ENCODE measurements at places on chromosomes 13 and 19. TPM values are rescaled to one million over a fixed set of nuclear protein-coding genes. Genes with fewer than 3 reads are reported as not detected.

- H3K36me3 ChIP-seq, result no peaks in the 10 kb centered on the region
- no peak overlapping the region for H3K27ac ChIP-seq
- no peak overlapping the region for H3K4me3 ChIP-seq
Observed at GRCh38 chr19:5202553-5202952, 138.1 kb downstream of the PTPRS start.

- DNase-seq, result no peak
- H3K4me3 ChIP-seq, result no peak overlapping the region
- no peak overlapping the region for H3K27ac ChIP-seq
- H3K4me1 ChIP-seq, result no peaks in the 10 kb centered on the region
- H3K36me3 ChIP-seq, result no peaks in the 10 kb centered on the region
Observed at GRCh38 chr13:26518451-26518959, 39.0 kb upstream of the WASF3 start.

GRCh38 chr13:75736173-75736572 lies 100.0 kb downstream of the LMO7 start:
- no peaks in the 10 kb centered on the region for H3K27me3 ChIP-seq
- H3K27ac ChIP-seq, result no peak overlapping the region
- no peak for DNase-seq
- no peaks in the 10 kb centered on the region for H3K36me3 ChIP-seq
- no peak overlapping the region for H3K4me3 ChIP-seq
- no peaks in the 10 kb centered on the region for H3K4me1 ChIP-seq

GRCh38 chr19:41991025-41991424 lies 3.0 kb downstream of the ATP1A3 start:
- no peak overlapping the region for H3K4me3 ChIP-seq
- no peak for DNase-seq
- no peaks in the 10 kb centered on the region for H3K4me1 ChIP-seq
- H3K36me3 ChIP-seq, result no peaks in the 10 kb centered on the region
- no peaks in the 10 kb centered on the region for H3K27me3 ChIP-seq

DNA sequence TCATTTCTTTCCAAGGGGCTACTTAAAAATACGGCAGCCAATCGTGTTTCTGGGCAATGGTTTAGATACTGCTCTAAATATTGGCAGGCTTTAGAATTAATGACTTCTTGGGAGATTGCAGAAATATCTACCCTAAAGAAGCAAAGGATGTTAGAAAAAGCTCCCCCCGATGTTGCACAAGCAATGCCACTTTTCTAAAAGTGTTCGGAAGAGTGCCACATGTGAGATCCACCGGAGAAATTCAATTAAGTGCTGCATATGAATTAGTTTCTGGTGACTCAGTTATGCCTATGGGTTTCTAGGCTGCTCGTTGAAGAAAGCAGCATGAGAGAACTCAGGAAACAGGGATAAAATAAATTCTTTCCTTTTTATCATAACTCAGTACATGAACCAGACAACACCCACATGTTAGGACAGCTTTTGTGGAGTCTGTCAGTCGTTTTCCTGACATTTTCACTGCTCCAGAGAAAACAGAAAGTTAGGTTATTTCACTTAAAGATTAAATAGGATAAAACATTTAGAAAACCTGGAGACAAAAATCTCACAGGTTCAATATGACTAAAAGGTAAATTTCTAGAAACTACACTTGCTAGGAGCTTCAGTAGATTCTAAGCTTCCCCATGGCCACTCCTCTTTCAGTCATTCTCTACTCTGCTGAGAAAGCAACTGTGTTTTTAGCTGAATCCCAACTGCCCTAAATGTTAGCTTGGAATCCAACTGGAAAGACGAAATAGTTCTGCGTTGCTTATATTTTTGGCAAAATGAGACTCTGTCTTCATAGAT lies 244.7 kb downstream of the DCLK1 start:
- no peak for DNase-seq
- H3K4me1 ChIP-seq, result no peaks in the 10 kb centered on the region
- H3K27ac ChIP-seq, result no peak overlapping the region
- no peak overlapping the region for H3K4me3 ChIP-seq
- no peaks in the 10 kb centered on the region for H3K36me3 ChIP-seq
- no peaks in the 10 kb centered on the region for H3K27me3 ChIP-seq

DNA sequence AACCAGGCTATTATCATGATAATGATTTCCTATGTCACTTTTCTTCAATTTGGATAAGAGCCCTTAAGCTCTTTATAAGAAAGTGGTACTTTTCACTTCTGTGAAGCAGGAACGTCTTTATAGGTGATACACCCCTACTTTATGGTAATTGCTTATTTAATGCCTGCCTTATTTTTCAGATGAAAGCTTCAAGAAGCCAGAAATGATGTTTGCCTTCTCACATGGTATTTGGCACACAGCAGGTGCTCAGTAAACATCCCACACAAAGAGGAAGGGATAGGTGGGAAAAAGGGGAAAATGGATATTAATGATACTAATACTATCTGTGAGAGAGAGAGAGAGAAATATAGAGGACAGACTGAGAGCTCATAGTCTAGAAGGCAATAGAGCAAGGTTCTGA lies 29.0 kb upstream of the WASF3 start:
- H3K4me3 ChIP-seq, result no peak overlapping the region
- no peaks in the 10 kb centered on the region for H3K36me3 ChIP-seq
- H3K4me1 ChIP-seq, result no peaks in the 10 kb centered on the region
- H3K27ac ChIP-seq, result no peak overlapping the region
- no peak for DNase-seq

DNA sequence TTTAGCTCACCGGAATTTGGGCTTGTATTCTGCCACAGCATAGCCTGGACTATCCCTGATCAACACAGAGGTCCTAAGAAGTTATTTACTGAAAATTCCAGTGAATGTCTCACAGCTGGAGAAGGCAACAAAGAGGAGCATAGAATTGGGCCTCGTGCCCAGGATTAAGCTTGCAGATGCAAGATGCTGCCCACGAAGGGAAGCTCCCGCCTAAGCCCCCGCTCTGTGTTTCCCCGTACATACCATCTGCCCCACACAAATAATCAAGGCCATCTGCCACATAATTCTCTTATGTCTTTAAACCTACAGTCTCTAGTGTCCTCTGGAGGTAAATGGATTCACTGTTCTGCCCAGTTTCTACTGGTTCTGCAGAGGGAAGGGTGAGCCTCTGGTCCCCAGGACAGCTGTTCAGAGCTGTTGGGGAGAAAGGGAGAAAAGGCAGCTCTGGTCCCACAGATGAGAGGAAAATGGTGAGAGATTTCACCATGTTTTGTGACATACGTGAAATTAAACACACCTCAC lies 7.4 kb upstream of the TPP2 start:
- H3K4me1 ChIP-seq, result peaks cover 1% of the 10 kb centered on the region
- H3K27me3 ChIP-seq, result no peaks in the 10 kb centered on the region
- H3K27ac ChIP-seq, result no peak overlapping the region
- H3K36me3 ChIP-seq, result no peaks in the 10 kb centered on the region
- no peak overlapping the region for H3K4me3 ChIP-seq

DNA sequence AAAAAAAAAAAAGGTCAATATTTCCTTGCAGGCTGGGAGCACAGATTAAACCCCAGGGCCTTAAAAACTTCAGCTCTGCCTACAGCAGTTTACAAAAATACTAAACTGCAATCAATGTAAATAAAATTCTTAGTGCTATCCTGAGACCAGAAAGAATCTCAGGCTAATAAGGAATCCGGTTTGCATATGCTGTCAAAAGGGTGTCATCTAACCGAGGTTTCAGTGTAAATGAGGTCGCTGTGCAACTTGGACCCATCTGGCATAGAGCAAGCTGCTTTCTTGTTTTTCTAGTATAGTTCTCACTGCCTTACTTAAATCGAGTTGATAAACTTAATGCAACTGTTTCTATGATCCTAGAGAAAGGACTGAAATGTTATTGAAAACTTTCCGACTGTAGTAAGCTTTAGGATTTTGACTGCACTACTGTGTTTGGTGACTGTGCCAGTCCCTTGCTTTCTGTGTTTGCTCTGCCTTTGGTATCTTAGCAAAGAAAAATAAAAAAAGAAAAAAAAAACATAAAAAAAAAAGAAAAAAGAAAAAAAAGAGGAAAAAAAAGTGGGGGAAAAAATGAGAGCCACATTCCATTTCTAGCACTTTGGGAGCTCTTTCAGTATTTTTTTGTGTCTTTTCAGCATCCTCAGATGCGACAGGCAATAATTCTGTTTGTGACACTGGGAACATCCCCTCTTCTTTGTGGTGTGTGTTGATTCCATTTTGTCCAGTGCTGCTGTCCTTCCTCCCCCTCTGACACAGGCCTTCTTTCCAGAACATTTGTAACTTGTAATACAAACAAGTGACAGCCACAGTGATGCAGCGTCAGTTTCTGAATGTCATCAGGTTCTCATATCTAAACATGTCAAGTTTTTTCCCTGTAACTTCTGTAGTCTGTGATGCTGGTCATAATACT lies 340.5 kb downstream of the ZNF536 start:
- DNase-seq, result no peak
- no peak overlapping the region for H3K27ac ChIP-seq
- H3K27me3 ChIP-seq, result no peaks in the 10 kb centered on the region
- H3K4me3 ChIP-seq, result no peak overlapping the region
- H3K4me1 ChIP-seq, result no peaks in the 10 kb centered on the region

- H3K36me3 ChIP-seq, result no peaks in the 10 kb centered on the region
- no peak overlapping the region for H3K4me3 ChIP-seq
- no peak overlapping the region for H3K27ac ChIP-seq
- no peak for DNase-seq
Observed at GRCh38 chr19:50509366-50509765, 1.6 kb downstream of the JOSD2 start.

DNA sequence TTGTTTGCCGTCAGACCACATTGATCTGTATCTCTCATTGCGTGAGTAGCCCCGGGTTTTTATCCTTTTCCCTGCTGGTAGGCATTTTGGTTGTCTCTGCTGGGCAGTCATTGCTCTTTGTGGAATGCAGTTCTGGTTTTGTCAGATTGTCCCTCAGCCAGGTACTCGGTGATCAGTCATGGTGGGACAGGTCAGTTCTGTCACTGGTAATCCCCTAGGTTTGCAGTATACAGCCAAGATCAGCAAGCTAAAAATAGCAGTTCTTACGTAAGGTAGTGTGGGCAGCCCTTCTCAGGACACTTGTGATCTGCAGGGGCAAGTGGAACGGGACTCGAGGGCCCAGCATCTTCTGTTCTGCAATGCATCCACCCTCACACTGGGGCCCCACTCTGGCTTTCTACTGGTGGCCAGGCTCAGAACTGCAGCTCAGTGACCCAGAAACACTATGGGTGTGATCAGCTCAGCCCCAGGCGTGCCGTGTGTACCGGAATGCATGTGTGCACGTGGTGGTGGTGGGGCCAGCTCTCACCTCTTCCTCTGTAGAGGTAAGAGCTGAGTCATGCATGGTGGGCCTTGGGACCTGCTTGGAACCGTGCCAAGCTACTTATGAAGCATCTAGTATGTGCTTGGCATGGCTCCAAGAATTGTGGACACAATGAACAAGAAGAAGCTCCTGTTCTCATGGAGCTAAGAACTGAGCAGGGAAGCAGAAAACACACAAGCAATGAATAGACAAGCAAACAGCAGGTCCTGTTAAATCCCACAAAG lies 6.3 kb downstream of the PLEKHF1 start:
- peaks cover 3% of the 10 kb centered on the region for H3K4me1 ChIP-seq
- no peak overlapping the region for H3K4me3 ChIP-seq
- no peak overlapping the region for H3K27ac ChIP-seq
- no peaks in the 10 kb centered on the region for H3K27me3 ChIP-seq
- no peak for DNase-seq
- H3K36me3 ChIP-seq, result no peaks in the 10 kb centered on the region

DNA sequence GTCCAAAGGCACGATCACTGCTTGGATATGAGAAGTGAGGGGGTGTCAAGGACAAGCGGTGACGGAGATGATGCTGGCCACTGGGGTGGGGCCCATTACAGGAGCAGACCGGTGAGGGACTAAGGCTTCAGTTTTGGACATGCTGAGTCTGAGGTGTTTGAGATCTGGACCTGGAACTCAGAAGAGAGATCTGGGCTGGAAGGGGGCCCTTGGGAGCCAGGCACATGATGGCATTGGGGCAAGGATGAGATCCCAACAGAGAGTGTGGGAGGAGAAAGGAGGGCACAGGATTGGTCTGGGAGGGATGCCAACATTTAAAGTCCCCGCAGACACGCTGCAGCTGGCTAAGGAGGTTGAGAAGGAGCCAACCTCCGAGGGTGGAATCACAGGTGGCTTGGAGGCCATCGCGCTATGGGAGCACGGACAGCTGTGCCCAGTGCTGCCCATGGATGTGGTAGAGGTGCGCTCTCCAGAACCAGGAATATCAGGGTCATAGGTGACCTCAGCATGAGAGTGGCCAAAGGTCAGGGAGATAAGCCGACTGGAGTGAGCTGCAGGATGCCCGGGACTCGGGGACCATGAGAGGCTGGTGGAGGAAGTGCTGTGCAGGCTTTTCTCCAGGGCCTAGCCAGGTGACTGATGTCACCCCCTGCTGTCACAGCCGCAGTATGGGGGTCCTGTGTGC lies 21.8 kb downstream of the DHRS12 start:
- H3K4me1 ChIP-seq, result peaks cover 8% of the 10 kb centered on the region
- H3K4me3 ChIP-seq, result no peak overlapping the region
- no peak overlapping the region for H3K27ac ChIP-seq
- H3K36me3 ChIP-seq, result no peaks in the 10 kb centered on the region
- no peak for DNase-seq

GRCh38 chr19:495402-496111 lies 729 bp upstream of the MADCAM1 start:
- no peaks in the 10 kb centered on the region for H3K36me3 ChIP-seq
- H3K27me3 ChIP-seq, result peaks cover 3% of the 10 kb centered on the region
- DNase-seq, result no peak
- no peak overlapping the region for H3K27ac ChIP-seq
- peaks cover 2% of the 10 kb centered on the region for H3K4me1 ChIP-seq

DNA sequence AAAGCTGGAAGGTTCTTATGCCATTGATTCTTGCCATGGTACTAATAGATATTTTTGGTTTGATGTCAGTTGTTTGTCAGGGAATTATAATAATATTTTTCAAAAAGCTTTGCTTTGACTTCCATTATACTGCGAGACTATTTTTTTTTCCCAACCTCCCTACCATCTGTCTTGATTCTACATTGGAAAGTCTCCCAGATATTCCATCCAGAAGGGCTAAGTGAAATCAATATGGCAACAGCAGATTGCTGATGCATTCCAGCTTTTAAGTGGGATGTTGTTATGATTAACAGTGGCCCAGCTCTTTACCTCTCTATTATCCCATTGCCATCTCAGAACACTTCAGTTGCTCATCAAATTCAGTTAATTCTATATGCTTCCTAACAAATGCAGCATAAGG lies 247.4 kb downstream of the OXGR1 start:
- H3K36me3 ChIP-seq, result no peaks in the 10 kb centered on the region
- H3K27ac ChIP-seq, result no peak overlapping the region
- H3K27me3 ChIP-seq, result no peaks in the 10 kb centered on the region
- H3K4me1 ChIP-seq, result no peaks in the 10 kb centered on the region
- DNase-seq, result no peak

ZNF121 gene
- 20.4 TPM for total RNA-seq

SCAMP4 gene
- total RNA-seq, result 62.6 TPM

BLOC1S3 gene
- 8.8 TPM for total RNA-seq

CEACAM8 gene
- not detected for total RNA-seq

TPTE2 gene
- total RNA-seq, result not detected

COG3 gene
- 23.9 TPM for total RNA-seq

WDR62 gene
- 0.80 TPM for total RNA-seq

PEX11G gene
- 3.7 TPM for total RNA-seq
